Stimulated activated naive CD8-positive, alpha-beta T cell treated with anti-CD3 and anti-CD28 coated beads, Interleukin-15, amount 100 ng/mL, for 72 hours (primary cell): ENCODE measurements at places on chromosomes 6 and 20.

DNA sequence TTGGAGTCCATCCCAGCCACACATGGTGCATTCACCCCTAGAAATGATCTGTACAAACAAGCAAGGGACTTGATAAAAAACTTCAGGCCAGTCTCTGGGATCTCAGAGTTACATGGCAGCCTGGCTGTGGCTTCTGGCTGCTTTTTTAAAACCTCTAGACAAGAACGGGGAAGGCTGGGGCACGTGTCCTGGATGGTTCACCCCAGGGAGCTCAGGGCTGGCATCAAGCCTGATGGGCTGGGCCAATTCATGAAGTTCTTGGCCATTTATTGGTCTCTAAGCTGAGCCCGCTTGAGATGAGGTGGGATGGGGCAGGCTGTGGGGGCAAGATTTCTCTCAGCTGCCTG, 10.4 kb upstream of the ZFAND3 start:
- no peak for DNase-seq

- DNase-seq = no peak
These were observed 698.0 kb upstream of the POU3F2 start for GRCh38 chr6:98136333-98136732.

DNA sequence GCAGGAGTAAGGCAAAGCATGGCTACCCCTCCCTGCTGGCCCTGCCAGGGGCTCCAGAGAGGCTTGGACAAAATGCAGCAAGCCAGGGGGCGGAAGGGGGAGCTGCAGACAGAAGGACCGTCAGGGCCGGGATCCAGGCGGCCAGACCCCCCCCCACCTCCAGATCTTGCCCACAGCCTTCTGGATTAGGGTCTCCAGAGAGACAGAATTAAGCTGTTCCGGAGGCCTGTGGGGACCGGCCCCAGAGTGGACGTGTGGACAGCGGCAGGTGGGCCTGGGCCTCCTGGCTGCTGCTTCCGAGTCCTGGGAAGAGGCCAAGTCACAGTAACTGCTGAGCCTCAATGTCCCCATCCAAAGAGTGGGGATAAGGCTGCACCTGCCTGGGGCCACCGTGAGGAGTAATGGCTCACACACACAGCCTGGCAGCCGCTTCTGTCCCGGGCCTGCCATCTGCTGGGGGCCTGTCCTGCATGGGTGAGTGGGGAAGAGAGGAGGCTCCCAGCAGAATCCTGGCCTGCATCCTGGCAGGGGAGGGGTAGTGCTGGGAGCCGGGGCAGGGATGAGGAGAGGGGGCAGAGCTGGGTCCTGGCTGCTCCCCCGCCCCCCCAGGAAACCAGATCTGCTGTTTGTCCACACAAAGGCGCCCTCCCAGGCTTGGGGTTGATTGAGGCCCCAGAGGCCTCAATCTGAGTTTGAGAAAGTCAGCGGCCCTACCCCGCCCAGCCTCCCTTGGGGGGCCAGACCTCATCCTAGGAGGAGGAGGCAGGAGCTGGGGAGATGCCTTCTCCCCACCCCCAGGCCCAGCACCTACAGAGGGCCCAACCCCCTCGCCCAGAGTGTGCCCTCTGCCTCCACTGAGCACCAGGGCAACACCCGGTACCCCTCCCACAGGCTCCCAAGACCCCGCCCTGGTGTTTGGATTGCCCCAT, 3.9 kb downstream of the LAMA5 start:
- DNase-seq = no peak

DNA sequence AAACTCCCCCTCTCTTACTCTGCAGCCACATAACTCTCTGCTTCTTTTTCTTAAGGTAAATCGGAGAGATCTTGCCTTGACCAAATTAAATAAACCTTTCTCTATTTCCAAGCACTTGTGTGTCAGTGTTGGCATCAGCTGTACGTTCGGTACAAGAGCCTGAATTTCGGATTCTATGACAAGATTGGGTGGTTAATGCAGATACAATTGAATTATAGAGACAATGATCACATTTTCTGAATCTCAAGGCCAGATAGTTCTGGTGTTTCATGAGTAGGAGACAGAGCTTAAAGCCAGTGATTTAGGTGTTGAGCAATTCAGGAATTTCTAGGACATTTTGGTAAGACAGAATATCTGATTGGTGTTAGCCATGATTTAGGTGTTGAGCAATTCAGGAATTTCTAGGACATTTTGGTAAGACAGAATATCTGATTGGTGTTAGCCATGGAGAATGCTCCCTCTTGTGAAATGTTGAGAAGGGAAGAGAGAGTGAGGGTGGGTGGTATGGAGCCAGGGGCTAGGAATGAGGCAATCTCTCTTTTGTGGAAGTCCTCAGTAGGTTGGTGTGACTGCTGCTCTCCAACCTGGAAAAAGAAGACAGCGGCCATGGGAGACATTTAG, 5.1 kb downstream of the SPINT3 start:
- DNase-seq = no peak

GRCh38 chr20:57667924-57668782, 41.7 kb downstream of the PMEPA1 start:
- DNase-seq = no peak
